ENCODE measurements at places on chromosomes 3 and 15.

DNA sequence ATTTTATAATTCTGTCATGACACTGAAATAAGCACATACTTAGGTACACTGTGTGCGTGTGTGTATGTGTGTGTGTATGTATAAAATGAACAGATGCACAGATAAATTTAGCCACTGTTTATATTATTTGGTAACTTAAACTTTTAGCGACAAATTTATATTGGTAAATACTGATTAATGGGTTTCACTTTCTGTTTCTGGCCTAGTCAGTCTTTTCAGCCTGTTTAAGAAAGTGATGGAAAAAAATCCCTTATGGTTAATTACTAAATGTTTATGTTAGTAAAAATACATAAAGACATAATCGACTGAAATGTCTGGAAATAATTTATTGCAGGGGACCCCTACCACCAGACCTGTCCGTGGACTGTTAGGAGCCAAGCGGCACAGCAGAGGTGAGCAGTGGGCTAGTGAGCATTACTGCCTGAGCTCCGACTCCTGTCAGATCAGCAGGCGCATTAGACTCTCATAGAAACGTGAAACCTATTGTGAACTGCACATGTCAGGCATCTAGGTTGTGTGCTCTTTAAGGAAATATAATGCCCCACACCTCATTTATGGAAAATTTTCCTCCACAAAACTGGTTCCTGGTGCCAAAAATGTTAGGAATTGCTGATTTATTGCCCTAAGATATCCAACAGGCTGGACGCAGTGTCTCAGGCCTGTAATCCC is 717.4 kb downstream of the SI start:
- no peak for DNase-seq

GRCh38 chr3:9241956-9242355 is 7.5 kb downstream of the SRGAP3 start:
- no peak for DNase-seq

DNA sequence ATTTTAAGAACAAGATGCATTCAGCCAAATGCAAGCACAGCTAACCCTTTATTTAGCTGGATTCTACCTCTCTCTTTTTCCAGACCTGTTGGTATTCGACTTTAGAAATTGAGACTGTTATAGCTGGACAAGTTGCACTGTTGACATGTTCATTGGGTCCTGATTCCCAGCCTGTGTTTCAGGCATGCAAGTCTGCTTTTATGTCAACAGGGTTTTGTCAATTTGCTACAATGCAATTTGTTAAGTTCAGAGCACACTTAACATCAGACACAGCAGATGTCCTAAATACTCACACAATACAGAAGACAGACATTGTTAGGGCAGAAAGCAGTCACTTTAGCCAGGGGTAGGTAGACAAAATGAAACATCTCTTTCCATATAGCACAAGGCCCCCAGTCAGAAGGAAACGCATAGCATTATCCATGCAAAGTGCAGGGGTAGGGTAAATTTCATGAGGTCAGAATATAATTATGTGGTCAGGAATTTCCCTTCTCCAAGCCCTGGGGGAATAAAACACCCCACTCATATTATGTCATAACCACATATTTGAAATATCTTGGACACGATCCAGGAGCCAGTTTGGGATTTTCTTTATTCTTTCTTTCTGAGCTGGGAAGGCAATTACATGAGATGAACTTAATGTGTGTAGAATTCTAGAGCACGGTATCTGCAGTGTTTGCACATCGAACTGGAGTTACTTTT is 504.1 kb downstream of the NTRK3 start:
- peak; percentile 83 for DNase-seq

DNA sequence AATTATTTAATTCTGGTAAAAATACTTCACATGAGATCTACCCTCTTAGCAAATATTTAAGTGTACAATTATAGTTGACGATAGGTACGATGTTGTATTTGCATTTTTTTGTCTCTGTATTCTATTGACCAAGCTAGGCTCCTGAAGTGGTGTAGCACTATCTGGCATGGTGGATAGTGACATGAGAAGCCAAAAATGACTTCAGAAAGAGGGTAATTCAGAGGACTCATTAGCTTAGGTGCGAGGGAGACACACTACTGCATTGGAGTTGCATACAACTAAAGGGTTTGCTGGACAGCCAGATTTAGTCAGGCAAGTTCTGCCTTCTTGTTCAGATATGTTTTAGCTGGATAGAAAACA is 50.6 kb downstream of the KBTBD8 start:
- no peak for DNase-seq

DNA sequence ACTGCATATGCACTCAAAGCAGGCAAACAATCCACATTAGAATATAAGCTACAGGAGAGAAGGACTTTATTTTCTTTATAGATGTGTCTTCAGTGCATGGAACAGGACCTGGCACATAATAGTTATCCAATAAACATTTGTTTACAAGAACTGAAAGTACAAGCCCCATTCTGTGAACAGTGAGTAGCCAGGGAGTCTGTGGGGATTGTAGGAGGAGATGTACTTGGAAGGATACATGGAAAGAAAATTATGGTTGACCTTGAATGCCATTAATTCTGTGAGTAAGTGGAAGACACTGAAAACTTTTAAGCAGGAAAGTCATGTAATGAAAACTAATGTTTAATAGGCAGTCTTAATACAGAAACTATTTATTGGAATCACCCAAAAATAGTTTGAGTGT is 28.3 kb downstream of the MASP1 start:
- DNase-seq, result no peak
